Glutamatergic neuron (in vitro differentiated cells): ENCODE measurements at places on chromosomes 11 and 22. TPM values are rescaled to one million over a fixed set of nuclear protein-coding genes. Genes with fewer than 3 reads are reported as not detected.
A peak's percentile ranks its signal among the peaks of the same experiment; 100 is the strongest.

Gene OPCML
- total RNA-seq: 0.61 TPM

Gene MS4A6E
- total RNA-seq: not detected

GRCh38 chr11:113519989-113520613 lies 44.9 kb upstream of the DRD2 start:
- DNase-seq: no peak

DNA sequence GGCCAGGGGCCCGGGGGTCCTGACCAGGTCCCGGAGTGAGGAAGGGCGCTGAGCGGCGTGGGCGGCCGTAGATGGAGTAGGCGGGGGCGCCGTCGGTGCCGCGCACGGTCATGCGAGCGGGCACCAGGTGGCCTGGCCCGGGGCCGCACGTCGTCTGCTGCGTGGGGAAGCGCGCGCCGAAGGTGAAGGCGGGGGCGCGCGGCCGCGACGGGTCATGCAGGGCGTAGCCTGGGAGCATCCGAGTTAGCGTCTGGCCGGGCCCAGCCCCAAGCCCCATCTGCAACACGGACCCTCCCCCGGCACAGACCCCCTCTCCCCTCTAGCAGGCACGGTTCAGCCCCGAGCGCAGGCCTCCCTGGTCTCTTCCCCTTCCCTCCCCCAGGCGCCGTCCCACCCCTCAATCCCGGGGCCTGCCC lies 1.7 kb upstream of the TYMP start:
- DNase-seq: peak; percentile 35

DNA sequence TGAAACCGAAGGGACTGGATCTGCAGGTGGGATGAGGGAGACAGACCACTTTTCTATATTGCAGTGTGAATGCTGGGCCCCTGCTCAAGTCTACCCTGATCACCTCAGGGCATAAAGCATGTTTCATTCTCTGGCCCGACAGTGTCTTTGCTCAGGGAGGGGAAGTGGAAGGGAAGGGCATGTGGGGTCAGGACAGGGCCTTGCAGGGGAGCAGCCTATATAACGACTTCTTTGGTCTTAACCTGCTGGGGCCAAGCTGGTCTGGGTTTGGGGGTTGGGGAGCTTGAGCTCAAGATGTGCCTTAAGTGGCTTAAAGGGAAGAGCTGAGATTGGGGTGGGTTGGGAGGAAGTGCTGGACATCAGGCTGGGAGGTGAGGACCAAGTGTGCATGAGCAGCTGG lies 86.4 kb downstream of the GDPD4 start:
- no peak for DNase-seq
